Choroid plexus epithelial cell (primary cell): ENCODE measurements at places on chromosomes 12 and 14.

DNA sequence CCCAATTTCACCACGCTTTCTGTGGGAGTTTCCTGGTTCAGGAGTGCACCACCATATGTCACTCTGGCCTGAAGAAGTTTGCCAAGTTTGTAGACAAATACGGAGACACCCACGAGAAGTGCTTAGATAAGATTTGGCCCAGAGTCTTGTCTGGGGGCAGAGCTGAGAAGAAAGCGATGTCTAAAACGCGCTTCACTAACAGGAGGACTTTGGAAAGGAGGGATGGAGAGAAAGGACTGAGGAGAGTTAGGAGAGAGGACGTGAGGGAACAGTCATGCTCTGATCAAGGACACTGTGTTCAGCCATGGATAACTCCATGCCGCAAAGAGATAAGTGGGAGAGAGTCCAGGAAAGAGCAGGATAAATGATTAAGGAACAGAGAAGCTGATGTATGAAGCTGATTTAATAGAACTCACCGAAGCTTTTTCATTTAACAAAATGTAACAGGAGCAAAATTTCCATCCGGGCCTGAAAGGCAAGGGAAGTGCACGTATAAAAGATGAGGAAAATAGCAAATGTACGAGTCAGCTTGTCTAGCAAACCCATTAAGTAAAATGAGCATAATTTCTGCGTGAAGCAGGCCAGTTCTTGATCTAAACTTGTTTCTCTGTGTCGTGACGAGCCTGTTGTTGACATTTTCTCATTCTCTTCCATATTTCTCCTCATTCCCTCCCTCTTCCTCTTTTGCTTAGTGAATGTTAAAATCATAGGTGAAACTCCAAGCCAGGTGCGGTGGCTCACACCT, 23.4 kb upstream of the MAP3K9 start:
- peak; percentile 26 for DNase-seq

GRCh38 chr12:114659084-114659483, 24.9 kb downstream of the TBX3 start:
- DNase-seq, result no peak

DNA sequence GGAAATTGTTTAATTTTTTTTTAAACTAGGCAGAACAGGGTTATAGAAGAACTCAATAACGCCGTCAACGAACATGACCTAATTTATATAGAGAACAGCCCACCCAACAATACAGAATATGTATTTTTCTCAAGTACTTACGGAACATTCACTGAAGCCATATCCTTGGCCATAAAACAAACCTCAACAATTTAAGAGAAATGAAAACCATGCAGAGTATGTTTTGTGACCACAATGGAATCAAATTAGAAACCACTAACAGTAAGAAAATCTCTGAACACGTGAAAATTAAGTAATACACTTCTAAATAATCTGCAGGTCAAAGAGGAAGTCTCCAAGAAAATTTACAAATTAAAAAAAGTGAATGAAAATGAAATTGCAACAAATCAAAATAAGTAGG, 9.4 kb downstream of the SART3 start:
- peak; percentile 88 for DNase-seq

GRCh38 chr14:61581340-61581739, 114.0 kb upstream of the HIF1A start:
- no peak for DNase-seq

DNA sequence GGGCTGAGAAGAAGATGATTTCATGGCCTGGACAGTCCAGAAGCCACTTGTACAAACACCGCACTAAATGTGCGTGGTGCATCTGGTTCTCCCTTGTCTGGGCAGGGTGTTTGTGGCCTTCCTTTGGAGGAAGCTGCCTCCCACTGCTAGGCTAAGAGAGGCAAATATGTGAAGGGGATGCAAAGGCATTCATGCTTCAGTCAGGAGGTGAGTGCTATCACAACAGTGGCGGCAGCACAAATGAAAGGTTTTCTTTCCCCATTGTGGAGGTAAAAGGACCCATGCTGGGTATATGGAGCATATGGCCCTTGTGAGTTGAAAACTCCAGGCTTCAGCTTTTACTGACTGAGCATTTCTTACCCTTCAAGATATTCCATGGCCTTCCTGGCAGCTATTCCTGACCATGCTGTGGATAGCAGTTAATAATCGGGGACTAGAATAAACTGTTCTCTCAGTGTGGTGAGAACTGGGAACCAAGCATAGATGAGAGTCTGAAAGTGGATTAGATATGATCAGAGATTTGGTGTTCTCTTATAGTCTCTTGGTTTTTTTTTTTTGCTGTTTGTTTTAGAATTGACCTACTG, 69.9 kb downstream of the MYRFL start:
- DNase-seq, result no peak

GRCh38 chr12:59452259-59452658, 143.6 kb upstream of the SLC16A7 start:
- peak; percentile 65 for DNase-seq

DNA sequence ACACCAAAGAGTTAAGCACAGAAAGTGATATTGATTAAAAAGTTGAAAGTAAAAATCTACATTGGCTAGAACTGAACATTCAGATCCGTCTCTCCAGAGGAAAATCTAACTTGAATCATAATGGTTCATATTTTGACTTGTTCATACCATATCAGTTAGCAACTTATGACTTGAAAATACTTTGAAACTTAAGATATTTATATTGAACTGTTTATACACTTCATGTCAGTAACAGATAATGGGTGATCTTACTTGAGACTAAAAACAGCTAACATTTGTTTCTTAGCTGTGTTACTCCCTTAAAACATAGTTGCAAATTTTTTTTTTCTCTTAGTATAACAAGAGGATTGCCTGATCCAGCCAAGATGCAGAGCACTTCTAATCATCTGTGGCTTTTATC, 3.6 kb downstream of the TBK1 start:
- no peak for DNase-seq

- DNase-seq, result no peak
Observed at GRCh38 chr12:85695097-85695715, 141.0 kb downstream of the RASSF9 start.

GRCh38 chr12:24479131-24479530, 469.8 kb downstream of the BCAT1 start:
- DNase-seq, result peak; percentile 89
